Glomerular endothelial cell (primary cell): ENCODE measurements at places on chromosomes 1 and 21.

DNA sequence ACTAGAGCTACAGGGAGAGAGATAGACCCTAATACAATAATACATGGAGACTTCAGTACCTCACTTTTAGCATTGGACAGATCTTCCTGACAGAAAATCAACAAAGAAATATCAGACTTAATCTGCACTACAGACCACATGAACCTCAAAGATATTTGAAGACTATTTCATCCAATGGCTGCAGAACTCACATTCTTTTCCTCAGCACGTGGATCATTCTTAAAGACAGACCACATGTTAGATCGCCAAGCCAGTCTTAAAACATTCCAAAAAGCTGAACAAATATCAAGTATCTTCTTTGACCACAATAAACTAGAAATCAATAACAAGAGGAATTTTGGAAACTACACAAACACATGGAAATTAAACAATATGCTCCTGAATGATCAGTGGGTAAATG is 576.0 kb downstream of the KIF26B start:
- DNase-seq = no peak

- DNase-seq = no peak
Observed at GRCh38 chr1:240122639-240123613, 31.2 kb downstream of the FMN2 start.

GRCh38 chr1:9302745-9303524 is 10.2 kb downstream of the SPSB1 start:
- DNase-seq = no peak

GRCh38 chr1:103953386-103953785 is 203.7 kb downstream of the AMY1C start:
- no peak for DNase-seq

DNA sequence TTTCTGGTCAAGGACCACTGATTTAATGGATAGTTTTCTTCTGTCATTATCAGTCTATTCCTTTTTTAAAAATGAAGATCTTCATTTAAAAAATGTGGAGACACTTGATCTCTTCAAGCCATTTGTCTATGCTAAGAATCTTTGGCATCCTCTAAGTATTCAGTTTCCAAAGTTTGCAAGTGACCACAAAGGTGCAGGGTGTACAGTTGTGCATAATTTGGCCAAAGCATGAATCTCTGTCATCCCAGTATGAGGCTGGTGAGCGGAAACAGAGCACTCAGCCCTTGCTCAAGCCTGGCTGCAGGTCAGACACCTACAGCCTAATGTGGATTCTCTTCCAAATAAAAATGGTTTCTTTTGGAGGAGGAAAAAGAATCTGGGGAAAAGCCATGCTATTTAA is 19.8 kb downstream of the PARP1 start:
- DNase-seq = no peak

- DNase-seq = no peak
Observed at GRCh38 chr1:16124377-16125087, 31.3 kb downstream of the EPHA2 start.

DNA sequence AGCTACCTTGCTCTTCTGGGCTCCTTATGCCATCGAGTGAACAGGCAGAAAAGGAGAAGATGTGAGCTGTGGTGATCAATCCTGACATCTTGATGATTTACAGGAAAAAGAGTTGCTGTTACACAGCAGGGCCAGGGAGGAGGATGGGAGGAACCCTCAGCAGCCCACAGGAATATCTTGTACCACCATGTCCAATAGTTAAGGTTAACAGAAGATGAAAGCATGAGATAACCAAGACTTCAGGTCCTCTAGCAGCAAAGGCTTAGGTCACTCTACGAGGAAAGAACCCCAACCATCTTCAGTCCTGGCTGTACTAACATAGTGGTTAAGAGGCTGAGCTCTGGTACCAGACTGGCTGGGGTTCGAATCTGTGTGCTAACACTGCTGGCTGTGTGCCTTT is 12.1 kb upstream of the SELENBP1 start:
- no peak for DNase-seq

DNA sequence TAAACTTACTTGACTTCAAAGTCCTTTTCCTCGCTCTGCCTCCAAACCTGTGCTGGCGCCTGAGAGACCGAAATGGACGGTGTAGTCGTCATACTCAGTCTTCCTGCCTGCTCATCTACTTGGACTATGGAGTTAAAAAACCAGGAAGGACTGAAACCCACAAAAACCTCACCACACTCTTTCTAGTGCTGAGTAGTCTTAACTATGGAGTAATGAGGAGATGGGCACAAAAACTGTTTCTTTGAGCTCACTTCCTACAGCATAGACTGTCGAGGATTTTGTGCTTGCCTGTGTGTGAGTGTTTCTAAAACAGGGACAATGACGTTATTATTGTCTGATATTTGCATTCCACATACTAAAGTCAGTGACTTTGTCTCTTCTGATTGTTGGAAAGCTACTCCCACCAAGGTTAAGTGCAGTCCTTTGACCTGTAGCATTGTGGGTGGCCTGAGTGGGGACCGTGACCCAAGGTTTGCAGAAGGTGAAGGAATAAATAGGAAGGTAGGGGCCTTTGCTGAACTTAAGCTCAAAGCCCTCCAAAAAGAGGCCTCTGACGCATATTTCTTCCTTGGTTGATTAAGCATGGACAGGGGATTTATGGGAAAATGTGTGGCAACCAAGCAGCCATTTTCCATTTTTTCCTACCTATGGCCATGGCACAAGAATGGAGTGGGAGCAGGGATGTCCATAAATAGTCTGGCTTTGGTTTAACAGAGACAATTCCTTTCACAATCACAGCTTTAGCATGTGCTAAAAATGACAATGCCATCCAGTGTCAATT is 109.6 kb downstream of the ZBTB18 start:
- DNase-seq = no peak

DNA sequence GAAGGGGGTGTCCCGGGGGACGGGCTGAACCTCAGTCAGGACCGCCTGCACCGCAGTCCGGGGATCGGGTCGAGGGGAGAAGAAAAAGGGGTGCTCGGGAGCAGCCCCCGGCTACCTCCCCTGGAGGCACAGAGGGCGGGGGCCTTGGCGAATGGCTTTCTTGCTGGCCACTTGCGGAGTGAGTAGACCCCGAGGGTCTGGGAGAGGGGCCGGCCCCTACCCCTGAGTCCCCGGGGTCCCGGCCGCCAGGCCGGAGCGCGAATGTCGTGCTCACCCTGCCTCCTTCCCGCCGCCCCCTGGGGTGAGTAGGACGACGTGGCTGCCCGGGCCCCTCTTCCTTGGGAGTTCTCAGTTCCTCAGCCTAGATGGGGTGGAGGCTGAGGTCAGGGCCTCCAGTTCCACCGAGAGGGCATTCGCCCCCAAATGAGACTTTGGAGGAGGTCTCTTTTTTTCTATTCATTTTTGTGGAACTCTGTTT is 113.0 kb downstream of the OSBPL9 start:
- no peak for DNase-seq

DNA sequence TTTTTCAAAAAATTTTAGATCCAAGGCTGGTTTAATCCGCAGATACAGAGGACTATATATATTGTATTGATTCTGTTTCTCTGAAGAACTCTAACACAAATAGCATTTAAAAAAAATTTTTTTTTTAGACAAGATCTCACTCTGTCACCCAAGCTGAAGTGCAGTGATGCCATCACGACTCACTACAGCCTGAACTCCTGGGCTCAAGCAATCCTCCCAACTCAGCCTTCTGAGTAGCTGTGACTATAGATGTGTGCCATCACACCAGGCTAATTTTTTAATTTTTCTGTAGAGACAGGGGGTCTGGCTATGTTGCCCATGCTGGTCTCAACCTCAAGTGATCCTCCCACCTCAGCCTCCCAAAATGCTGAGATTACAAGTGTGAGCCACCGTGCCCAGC is 3.0 kb downstream of the ANKRD45 start:
- DNase-seq = no peak

GRCh38 chr1:73205294-73205973 is 923.1 kb upstream of the NEGR1 start:
- DNase-seq = no peak

GRCh38 chr1:29478151-29478791 is 241.9 kb downstream of the PTPRU start:
- no peak for DNase-seq

DNA sequence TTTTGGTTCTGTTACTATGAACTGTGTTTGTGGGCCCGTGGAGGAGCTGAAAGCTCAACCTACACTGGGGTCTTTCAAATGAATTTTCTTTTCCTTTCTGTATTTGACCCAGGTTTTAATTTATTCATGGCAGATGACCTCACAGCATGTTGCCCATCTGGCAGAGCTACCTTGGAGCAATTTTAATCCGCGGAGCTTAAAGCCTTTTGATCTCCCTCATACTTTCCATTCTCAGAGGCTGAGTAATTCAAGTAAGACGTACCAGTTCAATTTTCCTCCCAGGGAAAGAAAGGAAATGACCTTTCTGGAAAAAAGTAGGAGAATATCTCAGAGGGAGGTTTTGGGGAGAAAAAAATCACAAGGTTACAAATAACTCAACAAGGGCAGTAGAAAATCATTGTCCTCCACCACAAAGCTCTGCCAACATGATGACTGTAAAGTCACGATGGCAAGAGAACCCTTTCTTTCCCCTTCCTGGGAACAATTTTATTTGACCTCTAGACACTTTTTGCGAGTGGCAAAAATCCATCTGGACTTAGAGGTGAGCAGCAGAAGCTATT is 21.6 kb upstream of the PCP4 start:
- no peak for DNase-seq

GRCh38 chr1:85438353-85438752 is 26.6 kb downstream of the DDAH1 start:
- DNase-seq = no peak

GRCh38 chr1:93681101-93681988 is at the start of gene BCAR3:
TSS of gene BCAR3 (minus strand) at chr1:93681837. CDS start at chr1:93674930, 6,907 bp downstream.
- no peak for DNase-seq

GRCh38 chr21:40408561-40408960 is 438.4 kb downstream of the DSCAM start:
- no peak for DNase-seq

DNA sequence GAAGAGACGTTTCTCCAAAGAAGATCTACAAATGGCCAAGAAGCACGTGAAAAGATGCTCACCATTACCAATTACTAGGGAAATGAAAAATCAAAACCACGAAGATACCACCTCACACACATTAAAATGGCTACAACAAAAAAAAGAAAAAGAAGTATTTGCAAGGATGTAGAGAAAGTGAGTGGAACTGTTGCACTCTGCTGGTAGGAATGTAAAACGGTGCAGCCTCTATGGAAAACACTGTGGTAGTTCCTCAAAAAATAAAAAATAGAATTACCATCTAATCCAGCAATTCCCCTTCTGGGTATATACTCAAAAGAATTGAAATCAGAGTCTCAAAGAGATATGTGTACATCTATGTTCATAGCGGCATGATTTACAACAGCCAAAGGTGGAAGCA is 115.4 kb upstream of the EDN2 start:
- no peak for DNase-seq

GRCh38 chr1:210828996-210829596 is 304.9 kb downstream of the KCNH1 start:
- DNase-seq = no peak

GRCh38 chr1:225532240-225532944 is 104.6 kb upstream of the LBR start:
- DNase-seq = no peak

- DNase-seq = no peak
Observed at GRCh38 chr21:36171741-36172331, 15.2 kb downstream of the DOP1B start.

- no peak for DNase-seq
Observed at GRCh38 chr1:216014086-216014485, 409.2 kb downstream of the USH2A start.

- no peak for DNase-seq
Observed at GRCh38 chr1:209491897-209492296, 91.6 kb upstream of the CAMK1G start.

- DNase-seq = no peak
Observed at GRCh38 chr1:115647919-115648650, 6.3 kb downstream of the VANGL1 start.

DNA sequence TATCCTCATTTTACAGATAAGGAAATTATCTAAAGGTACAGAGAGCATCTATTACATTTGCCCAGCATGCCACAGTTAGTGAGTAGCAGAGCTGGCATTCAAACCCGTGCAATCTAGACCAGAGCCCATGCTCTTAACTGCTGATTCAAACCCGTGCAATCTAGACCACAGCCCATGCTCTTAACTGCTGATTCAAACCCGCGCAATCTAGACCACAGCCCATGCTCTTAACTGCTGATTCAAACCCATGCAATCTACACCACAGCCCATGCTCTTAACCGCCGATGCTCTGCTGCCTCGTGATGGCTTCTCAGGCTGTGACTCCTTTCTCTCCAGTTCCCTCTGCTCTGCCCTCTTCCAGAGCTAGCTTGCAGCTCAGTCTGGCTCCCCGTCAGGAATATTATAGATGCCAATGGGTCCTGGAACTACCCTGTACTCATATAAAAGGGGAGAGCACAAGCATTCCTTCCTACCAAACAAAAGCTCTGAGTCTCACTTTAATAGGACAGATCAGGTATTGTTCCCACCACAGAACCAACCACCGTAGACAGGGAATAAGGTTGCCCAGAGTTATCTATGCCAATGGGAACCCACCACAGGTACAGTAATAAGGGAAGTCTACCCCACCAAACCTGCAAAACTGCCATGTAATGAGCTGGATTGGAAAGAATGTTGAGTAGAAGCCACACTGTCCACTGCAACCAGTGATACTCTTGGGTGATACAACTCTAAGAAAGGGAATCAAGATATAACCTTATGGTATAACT is 78.4 kb downstream of the SMYD3 start:
- no peak for DNase-seq

DNA sequence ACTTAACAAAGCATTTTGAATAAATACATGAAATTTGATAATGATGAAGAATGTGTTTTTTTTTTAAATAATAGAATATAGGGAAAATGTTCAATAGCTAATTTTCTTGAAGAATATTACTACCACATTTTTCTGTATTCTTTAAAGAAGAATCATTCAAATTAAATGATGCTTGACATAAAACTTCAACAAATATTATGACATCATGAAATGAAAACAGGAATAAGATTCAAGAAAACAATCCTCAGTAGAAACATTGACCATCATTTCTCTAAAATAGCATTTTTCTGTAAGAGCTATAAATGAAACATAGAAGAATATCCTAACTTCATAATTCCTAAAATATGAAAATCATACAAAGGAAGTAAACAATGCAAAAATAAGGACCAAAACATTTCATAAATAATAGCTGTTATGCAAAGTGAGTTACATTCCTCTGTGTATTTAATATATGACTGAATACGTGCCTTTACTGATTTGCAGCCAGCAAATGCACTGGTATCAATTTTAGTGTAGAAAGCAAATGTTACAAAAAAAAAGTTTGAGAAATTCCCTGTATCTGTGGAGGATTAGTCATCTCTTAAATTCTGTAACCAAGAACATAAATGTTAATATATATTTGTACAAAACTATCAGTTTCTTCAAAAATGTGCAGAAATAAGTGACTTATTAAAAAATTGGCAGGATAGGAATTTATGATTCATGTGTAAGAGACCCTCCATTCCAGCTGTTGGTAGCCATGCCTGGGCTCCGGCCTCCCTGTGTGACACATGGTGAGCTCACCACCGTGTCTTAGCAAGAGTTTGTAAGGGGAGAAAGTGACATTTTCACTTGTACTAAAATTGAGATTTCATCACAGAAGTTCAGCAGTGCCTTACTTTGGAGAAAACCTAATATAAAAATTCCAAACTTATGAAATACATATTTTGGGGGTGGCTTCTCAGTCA is 15.0 kb upstream of the PTPN14 start:
- DNase-seq = no peak
